WTC11 (cell line): ENCODE measurements at places on chromosomes 12 and 14.
A peak's percentile ranks its signal among the peaks of the same experiment; 100 is the strongest.

DNA sequence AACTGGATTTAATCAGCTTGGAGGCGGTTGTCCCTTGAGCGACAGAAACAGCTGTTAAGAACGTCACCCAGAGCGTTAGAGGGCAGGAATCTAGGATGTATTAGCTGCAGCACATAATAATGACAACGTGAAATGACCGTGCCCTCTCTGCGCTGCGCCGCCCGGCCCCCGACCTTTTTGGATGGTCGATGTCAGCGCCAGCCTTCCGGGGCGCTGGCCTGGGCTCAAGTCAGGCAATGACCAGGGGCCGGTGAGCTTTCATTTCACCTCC, 427 bp upstream of the TMEM120B start:
- peak; percentile 28 for DNase-seq
- H3K27me3 ChIP-seq: no peaks in the 10 kb centered on the region
- peak overlapping the region; percentile 96 for H3K27ac ChIP-seq
- H3K36me3 ChIP-seq: peaks cover 8% of the 10 kb centered on the region
- H3K4me1 ChIP-seq: peaks cover 32% of the 10 kb centered on the region

DNA sequence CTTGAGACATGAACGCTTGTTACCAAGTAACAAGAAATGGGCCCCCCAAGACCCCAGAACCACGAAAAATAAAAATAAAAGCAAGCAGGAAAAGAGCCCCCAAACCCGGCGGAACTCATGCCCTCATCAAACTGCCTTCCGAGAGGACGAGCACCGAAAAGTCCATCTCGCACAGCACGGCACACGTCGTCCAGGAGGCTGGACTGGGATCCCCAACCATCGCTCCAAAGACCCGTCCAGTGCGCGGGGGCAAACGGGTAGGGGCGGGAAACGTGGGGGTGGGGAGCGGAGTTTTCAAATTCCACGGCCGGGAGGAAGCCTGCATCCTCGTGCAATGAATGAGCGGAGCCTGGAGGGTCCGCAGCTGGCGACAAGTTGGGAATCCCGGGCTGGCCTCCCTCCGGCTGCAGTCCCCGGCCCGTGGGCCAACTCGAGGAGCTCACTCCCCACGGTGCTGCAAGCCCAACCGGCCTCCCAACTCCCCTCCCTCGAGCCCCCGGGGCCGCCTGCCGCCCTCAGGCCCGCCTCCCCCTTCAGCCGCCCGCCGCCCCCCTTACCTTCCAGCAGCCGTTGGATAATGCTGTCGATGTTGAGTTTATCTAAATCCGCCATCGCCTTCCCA, 484 bp downstream of the PPP1CC start:
- H3K27me3 ChIP-seq: no peaks in the 10 kb centered on the region; the same call in 1 of the 2 replicates
- peaks cover 43% of the 10 kb centered on the region for H3K4me1 ChIP-seq
- H3K27ac ChIP-seq: peak overlapping the region; percentile 48

- no peak overlapping the region for H3K27ac ChIP-seq
- DNase-seq: no peak
- peaks cover 10% of the 10 kb centered on the region for H3K4me1 ChIP-seq
- peaks cover 30% of the 10 kb centered on the region for H3K27me3 ChIP-seq
- H3K4me3 ChIP-seq: no peak overlapping the region
These were observed 13.3 kb downstream of the FAM181A start for GRCh38 chr14:93940437-93940836.

DNA sequence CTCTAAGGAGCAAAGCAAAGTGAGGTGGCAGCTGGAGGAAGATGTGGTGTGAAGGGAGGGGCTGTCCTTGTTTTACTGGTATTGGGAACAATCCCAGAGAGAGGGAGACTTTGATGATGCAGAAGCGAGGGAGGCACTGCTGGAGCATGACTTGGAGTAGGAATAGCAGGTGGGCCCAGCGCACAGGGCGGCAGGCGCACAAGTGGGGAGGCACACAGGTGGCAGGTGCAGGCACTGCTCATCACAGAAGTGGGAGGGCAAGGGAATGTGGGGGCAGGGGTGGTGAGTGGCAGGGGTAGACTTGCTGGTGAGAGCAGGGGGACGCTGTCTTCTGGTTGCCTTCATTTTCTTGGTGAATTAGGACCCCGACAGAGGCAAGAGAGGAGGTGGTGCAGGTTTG, 11.5 kb upstream of the IFI27 start:
- no peaks in the 10 kb centered on the region for H3K27me3 ChIP-seq
- H3K27ac ChIP-seq: no peak overlapping the region
- H3K4me3 ChIP-seq: no peak overlapping the region
- no peaks in the 10 kb centered on the region for H3K36me3 ChIP-seq
- DNase-seq: no peak

- no peak for DNase-seq
- H3K27ac ChIP-seq: peak overlapping the region; percentile 7; the same call in 1 of the 2 replicates
- H3K27me3 ChIP-seq: no peaks in the 10 kb centered on the region
- H3K4me1 ChIP-seq: peaks cover 60% of the 10 kb centered on the region
- no peak overlapping the region for H3K4me3 ChIP-seq
These were observed 11.3 kb downstream of the ABHD12B start for GRCh38 chr14:50882932-50883826.

DNA sequence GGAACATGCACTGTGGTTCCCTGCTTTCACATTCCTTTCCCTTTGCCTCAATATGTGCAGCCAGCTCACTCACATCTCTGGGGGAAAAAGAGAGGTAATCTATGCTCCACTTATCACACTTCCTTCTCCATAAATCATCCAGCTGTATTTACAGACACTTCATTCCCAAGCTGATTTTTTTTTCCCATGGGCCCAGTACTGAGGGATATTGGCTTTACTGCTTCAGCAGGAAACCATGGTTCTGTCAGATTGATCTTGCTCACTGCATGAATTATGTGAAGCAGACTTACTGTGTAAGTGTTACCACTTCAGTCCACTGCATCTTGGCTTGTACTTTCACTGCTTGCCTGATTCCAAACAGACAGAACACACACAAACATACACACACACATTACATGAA, 555.6 kb downstream of the CCER1 start:
- no peak for DNase-seq
- H3K27me3 ChIP-seq: no peaks in the 10 kb centered on the region
- H3K4me1 ChIP-seq: no peaks in the 10 kb centered on the region
- H3K36me3 ChIP-seq: peaks cover 13% of the 10 kb centered on the region
- H3K27ac ChIP-seq: peak overlapping the region; percentile 26; the same call in 1 of the 2 replicates
- no peak overlapping the region for H3K4me3 ChIP-seq

DNA sequence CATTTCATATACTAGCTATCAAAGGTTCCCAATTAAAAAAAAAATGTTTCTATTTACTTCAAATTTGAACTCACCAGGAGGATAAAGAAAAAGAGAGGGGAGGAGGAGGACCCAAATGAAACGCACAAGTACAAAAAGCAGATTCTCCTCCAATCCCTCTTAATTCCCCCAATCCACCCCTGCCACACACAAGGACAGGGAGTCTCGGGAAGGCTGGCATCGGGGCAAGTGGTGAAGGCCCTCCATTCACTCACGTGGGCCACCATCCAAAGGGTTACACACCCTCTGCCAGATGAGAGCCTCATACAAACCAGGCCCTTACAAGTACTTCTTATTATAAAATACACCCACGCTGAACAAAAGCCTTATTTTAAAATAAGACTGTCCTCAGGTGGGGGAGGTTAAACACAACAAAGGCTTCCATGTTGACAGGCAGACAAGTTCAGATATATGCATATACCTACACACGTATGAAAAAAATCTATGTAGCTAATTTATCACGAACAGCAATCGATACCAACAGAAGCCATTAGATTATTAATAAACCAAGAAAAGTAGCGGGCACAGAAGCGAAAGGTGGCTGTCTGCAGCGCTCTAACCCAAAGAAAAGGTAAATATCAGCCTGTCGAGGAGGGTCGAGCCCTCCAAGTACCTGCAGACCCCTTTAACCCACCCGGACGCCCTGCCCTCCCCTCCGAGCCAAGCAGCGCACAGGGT, 1.5 kb downstream of the ATP2B1 start:
- no peaks in the 10 kb centered on the region for H3K36me3 ChIP-seq
- H3K27me3 ChIP-seq: peaks cover 50% of the 10 kb centered on the region
- DNase-seq: no peak

GRCh38 chr12:6553051-6553868, 2.6 kb downstream of the IFFO1 start:
- no peak for DNase-seq
- H3K36me3 ChIP-seq: peaks cover 10% of the 10 kb centered on the region
- H3K4me3 ChIP-seq: peak overlapping the region; percentile 25; the same call in 1 of the 2 replicates
- peaks cover 29% of the 10 kb centered on the region for H3K4me1 ChIP-seq

DNA sequence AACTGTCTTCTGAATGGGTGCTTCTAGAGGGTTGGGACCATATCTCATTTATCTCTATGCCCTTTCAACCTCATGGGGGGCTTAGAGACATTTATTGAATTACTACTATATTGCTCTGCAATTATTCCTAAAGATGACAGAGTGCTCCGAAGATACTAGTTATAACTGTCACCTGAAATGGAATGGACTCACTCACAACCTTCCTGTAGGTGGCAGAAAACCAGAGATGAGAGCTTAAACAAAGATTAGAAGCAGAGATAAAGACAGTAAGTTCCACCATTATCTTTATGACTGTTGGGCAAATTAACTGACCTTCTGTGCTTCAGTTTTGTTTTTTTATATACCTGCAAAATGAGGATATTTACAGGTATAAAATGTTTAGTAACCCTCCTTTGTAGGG, 31.5 kb upstream of the GTF2A1 start:
- H3K36me3 ChIP-seq: no peaks in the 10 kb centered on the region
- no peaks in the 10 kb centered on the region for H3K27me3 ChIP-seq
- no peak for DNase-seq
- H3K27ac ChIP-seq: no peak overlapping the region
- H3K4me1 ChIP-seq: peaks cover 17% of the 10 kb centered on the region
- H3K4me3 ChIP-seq: no peak overlapping the region
